RCC 7860 (cell line): ENCODE measurements at places on chromosomes 16 and 17.

- no peak for DNase-seq
Measured at GRCh38 chr17:60586288-60586974, 13.6 kb upstream of the PPM1D start.

- DNase-seq, result no peak
Measured at GRCh38 chr17:13332207-13332606, 269.5 kb downstream of the HS3ST3A1 start.

GRCh38 chr16:65178151-65178550 lies 56.3 kb upstream of the CDH11 start:
- peak; percentile 8 for DNase-seq

DNA sequence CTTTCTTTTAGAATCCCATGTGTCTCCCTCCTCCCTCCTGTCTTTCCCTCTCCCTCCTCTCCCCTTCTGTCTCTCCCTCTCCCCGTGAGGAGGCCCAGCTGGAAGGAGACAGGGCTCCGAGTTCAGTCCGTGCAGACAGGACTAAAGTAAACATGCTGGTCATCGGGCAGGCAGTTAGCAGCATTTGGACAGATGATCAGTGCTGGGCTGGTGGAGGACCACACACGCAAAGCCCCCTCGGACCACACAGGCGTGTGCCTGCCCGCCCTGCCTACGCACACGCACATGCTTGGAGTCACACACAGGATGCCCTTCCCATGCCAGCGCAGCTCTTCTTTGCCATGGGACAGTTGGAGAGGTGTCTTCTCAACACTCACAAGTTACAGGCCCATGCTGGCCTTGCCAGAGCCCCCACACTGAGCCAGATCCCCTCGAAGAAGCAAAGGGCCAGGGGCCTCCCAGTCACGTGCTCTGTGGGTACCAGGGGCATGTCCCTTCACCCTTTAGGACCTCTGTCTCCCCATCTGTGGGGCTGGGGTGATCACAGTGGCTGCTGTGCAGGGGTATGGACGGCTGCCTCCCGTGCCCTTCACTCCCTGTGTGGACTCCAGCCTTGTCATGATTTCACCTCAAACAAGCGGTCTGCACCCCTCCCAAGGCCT lies 215.7 kb upstream of the FOXF1 start:
- no peak for DNase-seq

GRCh38 chr16:58119509-58119845 lies 9.7 kb downstream of the CFAP20 start:
- no peak for DNase-seq

GRCh38 chr17:58325976-58326468 lies 2.6 kb downstream of the TSPOAP1 start:
- no peak for DNase-seq

DNA sequence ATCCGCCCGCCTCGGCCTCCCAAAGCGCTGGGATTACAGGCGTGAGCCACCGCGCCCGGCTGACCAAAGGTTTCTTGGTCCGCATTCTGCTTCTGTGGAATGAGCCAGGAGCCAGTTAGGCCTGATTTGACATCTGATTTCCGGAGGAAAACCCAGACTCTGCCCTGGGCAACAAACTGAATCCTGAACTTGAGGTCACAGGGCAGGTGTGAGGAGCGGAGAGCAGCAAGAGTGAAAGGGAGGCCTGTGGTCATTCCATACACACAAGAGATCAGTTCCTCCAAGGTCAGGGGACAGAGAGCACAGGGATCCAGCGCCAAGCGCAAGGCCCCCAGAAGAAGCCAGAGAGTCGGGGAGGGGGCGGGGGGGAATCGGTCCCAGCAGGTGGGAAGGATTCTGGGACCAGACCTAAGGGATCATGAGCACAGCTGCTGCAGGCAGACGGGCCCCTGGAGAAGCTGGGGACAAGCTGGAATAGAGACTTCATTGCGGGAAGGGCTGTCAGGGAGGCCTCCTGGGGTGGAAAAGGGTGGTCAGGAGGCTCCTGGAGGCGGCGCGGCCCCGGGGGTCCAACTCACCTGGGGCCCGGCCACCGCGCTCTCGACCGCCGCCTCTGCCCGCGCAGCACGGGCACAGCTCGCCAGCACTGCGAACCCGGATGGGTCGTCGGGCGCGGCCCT lies 436 bp downstream of the SHPK start:
- DNase-seq, result no peak

GRCh38 chr16:10988879-10989278 lies 44.5 kb downstream of the CLEC16A start:
- no peak for DNase-seq

- DNase-seq, result no peak
Measured at GRCh38 chr17:17080781-17081180, 38.5 kb downstream of the MPRIP start.

GRCh38 chr17:48568499-48569239 lies 9.5 kb downstream of the HOXB4 start:
- no peak for DNase-seq

GRCh38 chr17:29760279-29761039 lies 137.7 kb upstream of the CORO6 start:
- DNase-seq, result peak; percentile 7

DNA sequence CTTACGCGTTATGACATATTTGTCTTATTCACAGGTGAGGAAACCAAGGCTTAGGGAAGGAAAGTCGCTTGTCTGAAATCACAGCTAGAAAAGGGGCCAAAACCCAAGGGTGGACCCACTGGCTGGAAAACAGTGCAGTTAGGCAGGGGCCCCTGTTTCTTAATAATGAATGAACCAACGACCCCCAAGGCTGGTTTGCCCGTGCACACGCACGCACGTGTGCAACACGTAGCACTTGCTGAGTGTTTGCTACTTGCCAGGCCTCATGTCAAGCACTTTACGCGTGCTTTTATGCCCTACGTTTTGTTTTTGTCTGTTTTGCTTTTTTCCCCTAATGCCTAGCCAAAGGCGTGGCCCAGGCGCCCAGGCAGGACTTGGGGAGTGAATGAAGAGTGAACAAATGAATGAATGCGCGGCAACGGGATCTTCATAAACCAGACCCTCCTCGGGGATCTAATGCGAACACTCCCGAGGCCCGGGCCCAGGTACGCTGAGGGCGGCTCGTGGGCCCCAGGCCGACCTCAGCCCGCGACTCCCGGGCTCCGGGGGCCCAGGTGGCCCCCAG lies 571 bp upstream of the USP10 start:
- no peak for DNase-seq

- no peak for DNase-seq
Measured at GRCh38 chr16:8849411-8850011, 19.3 kb downstream of the CARHSP1 start.

GRCh38 chr17:34412965-34413441 lies 50.0 kb upstream of the CCL1 start:
- DNase-seq, result no peak

DNA sequence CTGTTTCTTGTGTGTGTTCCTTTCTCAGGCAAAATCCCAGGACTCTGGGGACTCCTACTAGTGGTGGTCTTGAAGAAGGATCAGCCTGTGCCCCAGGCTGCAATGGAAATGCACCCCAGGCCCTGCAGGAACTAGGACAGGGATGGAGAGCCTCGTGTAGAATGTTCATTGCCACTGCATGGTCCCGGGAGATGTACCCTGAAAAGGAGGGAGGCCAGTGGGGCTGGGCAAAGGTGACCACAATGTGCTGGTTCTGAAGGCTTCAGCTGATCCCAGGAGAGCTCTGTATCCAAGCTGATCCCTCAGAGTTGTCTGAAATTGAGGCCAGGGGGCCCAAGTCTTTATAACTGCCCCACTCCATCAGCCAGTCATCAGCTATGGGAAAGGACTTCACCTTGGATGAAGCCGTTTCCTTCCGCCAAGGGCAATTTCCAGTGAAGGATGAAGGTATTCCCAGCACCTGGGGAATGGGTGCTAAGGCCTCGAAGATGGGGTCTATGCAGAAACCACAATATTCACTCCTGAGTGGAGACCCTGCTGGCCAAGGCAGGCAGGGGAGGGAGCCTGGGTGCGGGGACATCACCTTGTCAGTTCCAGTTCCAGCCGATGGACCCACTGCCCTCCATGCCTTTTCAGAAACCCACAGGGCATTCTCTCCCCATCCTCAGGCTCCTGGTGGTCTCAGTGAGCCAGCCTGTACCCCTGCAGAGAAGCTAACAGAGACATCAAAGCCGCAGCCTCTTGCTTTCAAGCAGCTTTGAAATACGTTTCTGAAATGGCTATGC lies 59.9 kb upstream of the CDH5 start:
- DNase-seq, result no peak

GRCh38 chr17:22600644-22601298 lies 908.4 kb downstream of the KCNJ18 start:
- DNase-seq, result no peak

DNA sequence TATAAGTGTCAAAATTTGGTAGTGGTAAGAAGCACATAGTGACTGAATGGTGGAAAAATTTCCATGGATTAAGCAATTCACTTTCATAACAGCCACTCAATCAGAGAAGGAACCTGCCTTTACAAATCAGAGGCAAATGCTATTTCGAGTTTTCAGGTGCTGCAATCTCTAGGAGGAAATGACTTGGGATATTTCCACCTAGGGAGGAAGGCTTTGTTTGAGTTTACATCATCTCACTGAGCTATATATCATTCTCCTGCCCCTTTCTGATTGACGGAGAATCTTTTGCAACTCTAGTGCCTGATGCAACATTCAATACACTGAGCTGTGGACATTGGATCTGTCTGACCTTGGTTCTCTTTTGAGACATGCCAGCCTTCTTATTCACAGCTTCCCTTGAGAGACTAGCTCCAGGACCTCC lies 26.3 kb downstream of the MARCHF10 start:
- DNase-seq, result no peak

DNA sequence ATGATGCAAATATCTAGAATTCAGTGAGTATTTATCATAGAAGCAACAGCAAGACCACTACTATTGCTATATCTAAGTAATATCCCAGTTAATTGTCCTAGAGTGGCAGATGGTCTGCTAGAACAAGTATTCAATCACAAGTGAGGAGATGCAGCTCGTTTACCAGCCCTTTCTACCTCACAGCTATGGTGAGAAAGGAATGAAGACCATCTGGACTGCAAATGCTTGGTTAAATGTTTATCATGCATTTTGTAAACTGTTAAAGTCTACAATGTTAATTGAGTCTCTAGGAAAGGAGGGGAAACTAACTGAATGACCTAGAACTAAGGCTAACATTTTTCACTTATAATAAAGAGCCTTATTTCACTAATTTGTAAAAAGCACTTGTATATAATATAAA lies 52.5 kb downstream of the CNOT1 start:
- no peak for DNase-seq

DNA sequence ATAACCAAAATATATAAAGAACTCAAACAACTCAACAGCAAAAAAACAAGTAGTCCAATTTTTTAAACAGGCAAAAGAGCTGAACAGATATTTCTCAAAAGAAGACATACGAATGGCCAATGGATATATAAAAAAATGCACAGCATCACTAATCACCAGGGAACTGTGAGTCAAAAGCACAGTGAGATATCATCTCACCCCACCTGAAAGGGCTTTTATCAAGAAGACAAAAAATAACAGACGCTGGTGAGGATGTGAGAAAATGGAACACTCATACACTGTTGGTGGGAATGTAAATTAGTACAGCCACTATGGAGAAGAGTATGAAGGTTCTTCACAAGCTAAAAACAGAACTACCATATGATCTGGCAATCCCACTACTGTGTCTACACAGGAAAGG lies 7.4 kb downstream of the XYLT1 start:
- DNase-seq, result no peak

GRCh38 chr17:30363715-30364202 lies 15.0 kb upstream of the CPD start:
- peak; percentile 99 for DNase-seq

DNA sequence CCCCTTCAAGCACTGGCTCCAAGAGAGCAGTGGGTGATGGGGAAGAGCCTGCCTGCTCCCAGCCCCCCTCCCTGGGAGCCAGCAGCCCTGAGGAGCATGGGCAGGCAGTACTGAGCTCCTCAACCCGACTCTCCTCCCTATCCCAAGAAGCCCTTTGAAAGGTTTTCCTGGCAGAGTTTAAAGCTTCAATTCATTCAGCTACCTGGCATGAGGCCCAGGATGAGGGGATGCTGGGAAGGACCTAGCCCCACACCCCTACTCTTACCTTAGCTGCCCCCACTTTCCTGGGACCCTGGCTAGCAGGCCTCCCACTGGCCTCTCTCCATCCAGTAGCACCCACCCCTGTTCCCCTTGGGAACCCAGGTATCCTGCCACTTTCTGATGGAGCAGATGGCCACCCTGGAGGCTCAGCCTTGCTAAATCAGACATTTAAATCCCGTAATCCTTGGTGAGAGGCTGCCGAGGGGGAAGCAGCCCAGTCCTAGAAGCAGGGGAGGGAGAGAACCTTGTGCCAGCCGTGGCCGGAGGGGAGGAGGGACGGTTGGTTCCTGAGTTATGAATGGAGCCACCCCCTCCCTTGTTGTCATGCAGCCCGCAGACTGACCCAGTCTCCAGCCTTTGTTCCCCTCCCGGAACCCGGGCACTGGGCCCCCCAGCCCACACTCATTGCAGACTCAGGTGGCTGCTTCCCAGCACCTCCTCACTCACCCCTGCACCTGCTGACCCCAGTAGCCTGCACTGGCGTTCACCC lies 17.1 kb downstream of the ATP1B2 start:
- DNase-seq, result no peak

DNA sequence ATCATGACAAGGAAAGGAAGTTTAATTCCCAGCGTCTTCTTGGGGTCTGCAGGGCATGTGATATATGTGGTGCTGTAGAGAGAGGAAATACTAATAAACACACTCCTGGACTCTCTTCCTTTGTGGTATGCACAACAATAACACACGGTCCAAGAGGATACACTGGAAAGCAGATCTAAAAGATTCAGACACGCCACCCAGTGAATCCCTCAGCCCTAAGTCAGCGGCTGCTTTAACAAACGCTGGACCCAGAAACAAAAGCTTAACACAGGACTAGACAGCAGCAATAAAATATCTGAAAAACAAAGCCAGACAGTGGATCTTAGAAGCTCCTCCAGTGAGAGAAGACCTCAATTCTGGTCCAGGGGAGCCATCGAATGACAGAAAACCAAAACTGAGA lies 13.1 kb downstream of the CFAP20 start:
- DNase-seq, result no peak

DNA sequence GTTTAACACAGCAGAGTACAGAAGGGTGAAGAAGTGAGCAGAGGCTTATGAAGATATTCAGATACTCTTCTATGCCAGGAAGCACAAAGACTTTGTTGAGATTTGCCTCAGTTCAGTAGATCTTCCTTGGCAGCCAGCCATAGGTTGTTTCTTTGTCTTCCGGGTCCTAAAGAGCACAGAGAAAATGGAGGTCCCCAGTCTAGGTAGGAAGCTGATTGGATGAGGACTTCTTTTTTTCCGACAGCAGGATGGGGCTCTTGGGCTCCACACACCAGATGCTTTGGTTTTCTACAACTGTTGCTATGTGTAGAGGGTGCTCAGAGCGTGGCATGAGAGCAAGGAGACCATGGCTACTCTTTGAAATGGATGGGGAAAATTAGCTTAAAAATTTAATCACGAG lies 8.3 kb upstream of the CDC6 start:
- DNase-seq, result no peak

DNA sequence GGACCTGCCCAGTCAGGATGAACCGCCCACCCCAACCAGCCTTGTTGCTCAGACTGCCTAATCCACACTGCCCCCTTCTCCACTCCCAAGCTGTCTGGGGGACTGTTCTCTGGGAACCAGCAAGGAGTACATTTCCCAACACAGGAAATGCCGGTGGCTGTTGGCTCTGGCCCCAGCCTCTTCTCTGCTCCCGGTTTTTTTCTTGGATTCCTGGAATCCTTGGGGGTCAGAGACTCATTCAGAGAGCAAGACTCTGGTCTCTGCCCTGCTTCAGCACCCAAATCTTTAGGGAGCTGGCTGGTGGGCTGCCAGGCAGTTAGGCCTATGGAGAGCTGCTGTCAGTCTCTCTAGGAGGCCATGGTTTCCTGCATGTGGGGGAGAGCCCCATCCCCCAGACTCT lies 10.8 kb upstream of the MTMR4 start:
- DNase-seq, result no peak
